Choroid plexus epithelial cell (primary cell): ENCODE measurements at places on chromosomes 6 and 20.

DNA sequence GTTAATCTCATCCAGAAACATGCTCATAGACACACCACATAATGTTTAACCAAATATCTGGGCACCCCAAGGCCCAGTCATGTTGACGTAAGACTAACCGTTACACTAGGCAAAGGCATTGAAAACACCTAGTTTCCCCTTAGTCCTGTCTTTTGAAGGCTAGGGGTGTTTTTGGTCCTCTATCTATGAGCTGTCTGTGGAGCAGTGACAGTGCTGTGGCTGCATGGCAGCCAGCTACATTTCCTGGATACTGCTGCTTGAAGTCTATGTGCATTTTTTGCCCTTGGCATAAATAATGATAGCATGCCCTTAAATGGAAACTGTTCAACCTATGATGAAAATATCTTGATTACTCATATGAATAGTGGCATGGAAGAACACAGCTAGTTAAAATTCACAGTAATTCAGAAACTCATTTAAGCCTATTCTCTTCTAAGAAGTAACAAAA, 18.6 kb downstream of the FARS2 start:
- no peak for DNase-seq

- no peak for DNase-seq
Observed at GRCh38 chr6:130000526-130001421, 17.6 kb upstream of the L3MBTL3 start.

GRCh38 chr6:2749969-2750600, 637 bp downstream of the MYLK4 start:
- peak; percentile 73 for DNase-seq

DNA sequence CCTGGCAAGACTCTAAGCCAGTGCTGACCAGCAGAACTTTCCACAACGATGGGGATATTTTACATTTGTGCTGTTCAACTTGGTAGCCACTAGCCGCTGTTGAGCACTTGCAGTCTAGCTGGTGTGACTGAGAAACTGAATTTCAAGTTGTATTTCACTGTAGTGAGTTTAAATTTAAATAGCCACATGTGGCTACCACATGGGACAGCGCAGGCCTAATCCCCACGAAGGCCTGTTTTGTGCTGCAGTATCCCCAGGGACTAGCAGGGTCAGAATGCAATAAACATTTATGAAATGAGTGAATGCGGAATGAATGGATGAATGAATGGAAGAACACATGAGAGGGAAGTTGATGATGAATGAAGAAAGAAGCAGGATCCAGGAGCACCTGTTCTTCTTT, 115.8 kb downstream of the TRERF1 start:
- DNase-seq = no peak

DNA sequence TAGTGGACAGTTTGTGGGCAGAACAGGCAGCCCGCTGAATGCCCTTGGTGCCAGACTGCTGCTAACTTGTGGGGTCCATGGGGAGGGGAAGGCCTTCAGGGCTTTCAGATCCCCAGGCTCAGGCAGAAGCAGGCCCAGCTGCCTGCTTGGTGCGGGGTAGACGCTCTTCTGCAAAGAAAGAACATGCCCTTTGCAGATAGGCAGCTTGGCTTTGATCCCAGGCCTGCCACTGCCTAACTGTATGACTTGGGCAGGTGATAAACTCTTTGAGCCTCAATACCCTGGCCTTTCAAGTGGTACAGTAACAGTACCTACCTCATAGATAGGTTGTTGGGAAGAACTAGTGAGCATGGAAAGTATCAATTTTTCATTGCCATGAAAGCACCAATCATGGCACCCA, 28.4 kb downstream of the CHMP4B start:
- no peak for DNase-seq

DNA sequence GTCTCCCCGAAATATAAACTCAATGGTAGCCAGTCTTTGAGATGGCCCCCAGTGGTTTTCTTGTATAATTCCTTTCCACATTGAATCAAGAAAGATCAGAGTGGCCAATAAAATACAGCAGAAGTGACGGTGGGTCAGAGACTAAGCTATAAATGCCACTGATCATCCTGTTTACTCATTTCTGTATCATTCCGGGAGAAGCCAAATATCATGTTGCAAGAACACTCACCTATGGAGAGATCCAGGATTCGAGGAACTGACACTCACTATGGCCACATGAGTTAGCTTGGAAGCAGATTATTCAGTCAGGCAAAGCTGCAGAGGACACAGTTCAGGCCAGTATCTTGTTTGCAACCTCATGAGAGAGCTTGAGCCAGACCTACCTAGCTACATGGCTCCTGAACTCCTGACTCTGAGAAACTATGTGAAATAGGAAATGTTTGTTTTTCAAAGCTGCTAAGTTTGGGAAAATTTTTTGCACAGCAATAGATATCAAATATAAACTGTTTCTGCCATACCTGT, 132.4 kb upstream of the ADGRF1 start:
- no peak for DNase-seq

DNA sequence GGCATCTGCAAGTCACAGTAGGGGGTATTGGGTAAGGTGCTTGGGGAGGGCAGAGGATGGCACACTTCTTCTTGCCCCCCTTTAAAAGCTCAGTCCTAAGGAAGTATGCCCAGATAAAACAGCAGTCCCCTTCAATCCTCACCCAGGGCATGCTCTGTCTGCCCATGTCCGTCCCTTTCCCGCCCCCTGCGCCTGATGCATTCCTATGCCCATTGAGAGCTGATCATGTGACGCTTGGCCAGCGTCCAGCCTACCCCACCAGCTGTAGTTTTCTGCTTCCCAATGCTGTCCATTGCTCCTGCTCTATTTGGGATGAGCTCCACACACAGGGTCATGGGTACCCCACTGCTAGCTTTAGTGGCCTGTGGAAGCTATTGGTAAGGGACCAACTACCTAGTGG, 8.3 kb downstream of the SIGLEC1 start:
- no peak for DNase-seq

GRCh38 chr20:43341511-43341910, 116.2 kb upstream of the SRSF6 start:
- DNase-seq = no peak

DNA sequence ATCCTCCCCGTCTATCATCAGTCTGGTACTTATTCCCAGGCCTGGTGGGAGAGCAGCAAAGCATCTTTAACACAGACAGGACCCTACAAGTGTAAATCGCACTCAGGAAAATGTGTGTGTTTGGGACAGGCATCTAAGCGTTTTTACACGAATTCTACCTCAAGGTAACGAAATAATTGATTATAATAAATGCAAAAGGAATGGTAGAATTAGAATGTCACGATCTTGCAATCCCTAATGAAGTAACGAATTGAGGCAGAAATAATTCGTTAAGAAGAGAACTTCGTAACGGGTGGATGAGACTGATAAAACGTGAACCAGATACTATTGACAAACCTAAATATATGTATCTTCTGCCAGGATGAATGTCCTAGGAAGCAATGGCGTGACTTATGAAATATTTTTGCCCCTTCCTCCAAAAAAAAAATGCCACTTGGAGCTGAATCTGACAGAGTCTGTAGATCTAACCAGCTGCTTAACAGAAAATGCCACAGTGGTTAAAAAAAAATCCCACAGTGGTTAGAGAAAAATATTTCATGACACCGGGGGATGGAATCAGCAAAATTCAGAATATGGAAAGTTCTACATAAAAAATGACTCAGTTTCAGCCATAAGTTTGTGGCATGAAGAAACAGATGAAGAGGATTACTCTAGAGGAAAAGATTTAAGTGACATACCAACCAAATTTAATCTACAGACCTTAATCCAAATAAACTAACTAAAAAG, 68.7 kb downstream of the F13A1 start:
- DNase-seq = no peak

DNA sequence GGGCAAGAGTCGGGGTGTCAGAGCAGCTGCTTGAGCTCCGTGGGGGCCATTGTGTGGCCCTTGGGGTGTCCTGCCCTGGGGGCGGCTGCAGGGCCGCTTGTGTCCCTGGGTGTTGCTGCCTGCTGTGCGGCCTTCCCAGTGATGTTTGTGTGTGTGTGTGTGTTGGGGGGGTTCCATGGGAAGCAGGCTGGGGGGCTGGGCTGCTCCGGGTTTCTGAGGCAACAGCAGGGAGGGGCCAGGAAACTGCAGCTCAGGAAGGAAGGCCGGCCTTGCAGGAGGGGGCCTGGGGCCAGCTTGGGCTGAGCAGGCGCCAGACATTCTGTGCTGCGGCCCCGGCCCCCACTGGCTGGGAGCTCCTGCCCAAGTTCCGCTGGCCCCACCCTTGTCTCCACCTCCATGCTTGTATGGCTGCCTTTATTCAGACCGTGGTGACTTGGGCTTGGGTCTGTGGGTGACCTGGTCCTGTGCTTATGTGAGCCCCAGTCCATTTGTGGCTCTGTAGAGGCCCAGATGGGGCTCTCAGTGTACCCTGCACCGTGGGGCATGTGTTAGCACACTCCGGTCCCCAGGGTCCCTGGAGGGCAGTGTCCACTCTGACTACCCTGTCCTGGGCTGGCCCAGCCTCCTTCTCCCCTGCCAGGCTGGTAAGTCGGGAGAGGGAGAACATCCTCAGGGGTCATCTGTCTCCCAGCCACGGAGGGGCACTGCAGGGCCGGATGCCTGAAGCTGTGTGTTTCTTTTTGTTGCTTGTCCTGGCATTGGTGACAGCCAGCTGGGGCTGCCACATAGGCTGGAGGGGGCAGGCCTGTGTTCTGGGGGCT, 4.6 kb upstream of the SOX18 start:
- peak; percentile 53 for DNase-seq

DNA sequence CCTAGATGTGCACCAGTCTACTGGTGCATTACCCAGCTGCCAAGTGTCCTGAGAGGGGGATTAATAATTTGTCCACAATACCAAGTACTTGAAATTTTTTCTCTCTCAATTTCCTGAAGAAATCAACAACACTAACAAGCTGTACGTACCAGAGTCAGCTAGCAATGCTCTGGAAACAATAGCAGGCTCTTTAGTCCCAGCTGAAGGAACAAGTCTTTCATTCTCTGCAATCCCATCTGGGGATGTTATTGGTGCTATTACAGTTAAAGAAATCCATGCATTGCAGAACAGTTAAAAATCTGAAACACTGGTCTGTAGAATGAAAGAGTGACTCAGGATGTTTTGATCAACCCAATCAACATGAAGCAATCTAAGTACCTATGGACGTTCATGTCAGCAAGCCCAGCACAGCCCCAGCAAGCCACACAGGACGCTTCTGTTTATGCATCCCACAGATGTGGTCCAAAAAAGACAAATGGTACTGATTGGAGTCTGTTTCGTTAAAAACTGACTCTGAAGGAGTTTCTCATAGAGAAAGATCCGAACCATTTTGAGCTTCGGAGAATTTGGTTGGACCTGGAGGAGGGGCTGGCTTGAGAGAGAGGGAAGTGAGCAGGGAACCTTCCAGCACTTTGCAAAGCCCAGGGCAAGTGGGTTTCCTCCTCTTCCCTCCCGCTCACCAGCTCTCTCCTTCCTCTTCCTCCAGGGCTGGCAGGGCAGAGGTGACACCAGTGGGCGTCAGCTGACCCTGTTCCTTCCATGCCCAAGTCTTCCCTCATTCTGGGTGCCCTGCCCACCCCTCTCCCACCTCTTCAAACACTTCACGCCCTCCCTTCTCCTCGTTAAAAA, 11.9 kb downstream of the PRR18 start:
- no peak for DNase-seq

DNA sequence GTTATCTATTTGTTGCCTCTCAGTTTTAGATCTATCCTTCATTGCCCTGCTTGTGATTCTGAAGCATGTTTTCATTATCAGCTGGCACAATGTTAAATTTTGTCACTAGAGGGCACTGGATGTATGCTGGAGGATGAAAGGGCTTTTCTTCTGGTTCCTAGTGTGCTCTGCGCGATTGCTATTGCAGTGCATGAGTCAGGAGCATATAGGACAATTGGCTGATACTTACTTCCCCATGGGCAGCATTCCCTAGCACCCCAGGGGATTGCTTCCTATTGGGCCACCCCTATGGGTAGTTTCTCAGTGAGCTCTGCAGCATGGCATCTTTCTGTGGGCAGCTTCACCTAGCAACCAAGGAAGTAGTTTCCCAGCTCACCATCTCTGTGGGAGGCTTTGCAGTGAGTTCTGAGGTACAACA, 280.3 kb upstream of the SYNCRIP start:
- DNase-seq = peak; percentile 64

DNA sequence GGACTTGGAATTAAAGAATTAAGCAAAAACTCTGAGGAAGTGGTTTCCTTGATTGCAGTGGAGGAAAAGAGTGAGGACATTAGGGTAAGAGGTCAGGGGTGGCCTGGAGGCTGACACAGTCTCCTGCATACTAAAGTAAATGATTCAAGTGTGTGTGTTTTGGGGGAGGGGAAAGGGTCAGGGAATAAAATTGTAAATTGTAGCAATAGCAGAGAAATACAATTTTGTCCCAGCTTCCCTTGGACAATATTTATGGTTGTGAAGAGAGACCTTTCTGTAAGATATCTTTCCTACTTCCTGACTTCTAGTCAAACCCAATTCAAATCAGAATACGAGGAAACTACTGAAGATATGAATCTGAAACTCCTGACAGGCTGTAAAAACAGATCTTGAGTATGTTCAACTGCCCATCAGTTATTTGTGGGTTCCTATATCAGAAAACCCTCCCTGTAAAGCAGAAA, 143.4 kb upstream of the HMGN3 start:
- peak; percentile 76 for DNase-seq

DNA sequence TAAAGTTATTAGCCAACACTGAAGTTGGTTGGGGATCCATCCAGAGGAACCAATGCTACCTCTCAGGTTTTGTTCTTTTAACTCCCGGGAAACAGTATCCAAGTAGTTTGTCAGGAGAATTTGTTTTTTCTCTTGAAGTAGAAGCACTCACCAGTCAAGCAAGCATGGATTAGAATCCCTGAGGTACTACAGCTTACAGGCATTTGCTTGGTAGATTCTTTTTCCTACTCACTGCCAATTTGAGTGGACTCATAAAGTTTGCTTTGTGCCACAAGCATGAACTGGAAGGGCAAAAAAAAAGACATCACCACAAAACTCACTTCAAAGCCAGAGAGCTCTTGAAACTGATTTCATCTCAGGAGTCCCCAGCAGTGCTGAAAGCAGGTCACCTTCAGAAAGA, 167.4 kb downstream of the MBOAT1 start:
- DNase-seq = no peak

GRCh38 chr6:34926655-34927054, 37.6 kb downstream of the ANKS1A start:
- DNase-seq = peak; percentile 23
